Psoas muscle (tissue), 8 donors: ENCODE measurements at places on chromosomes 1 and 21. TPM values are rescaled to one million over a fixed set of nuclear protein-coding genes. Genes with fewer than 3 reads are reported as not detected.

- no peak for DNase-seq
- peaks cover 13% of the 10 kb centered on the region for H3K36me3 ChIP-seq
- H3K4me1 ChIP-seq, result peaks cover 13% of the 10 kb centered on the region
- no peak overlapping the region for H3K27ac ChIP-seq
- no peak overlapping the region for H3K4me3 ChIP-seq
- no peaks in the 10 kb centered on the region for H3K27me3 ChIP-seq
These were observed 5.3 kb upstream of the DENND4B start for GRCh38 chr1:153951801-153952200.

DNA sequence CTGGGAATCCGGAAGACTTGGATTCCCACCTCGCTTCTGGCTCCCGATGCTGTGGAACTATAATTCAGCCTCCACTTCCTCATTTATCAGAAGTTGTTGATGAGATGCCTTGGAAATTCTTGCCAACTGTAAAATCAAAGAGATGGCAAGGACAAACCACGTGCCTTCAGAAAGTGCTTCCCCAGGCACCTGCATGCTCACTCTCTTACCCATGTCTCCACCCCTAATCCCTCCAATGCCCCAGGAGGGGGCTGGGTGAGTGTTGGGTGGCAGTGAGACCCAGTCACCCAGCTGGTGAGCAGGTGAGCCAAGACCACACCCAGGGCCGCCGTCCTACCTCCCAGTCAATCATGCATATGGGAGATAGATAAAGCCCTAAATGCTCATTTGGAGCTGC, 160.8 kb downstream of the PSMG1 start:
- H3K36me3 ChIP-seq, result no peaks in the 10 kb centered on the region
- H3K4me3 ChIP-seq, result no peak overlapping the region
- DNase-seq, result no peak
- peak overlapping the region; percentile 66 for H3K27ac ChIP-seq
- H3K27me3 ChIP-seq, result no peaks in the 10 kb centered on the region
- H3K4me1 ChIP-seq, result peaks cover 15% of the 10 kb centered on the region

GRCh38 chr1:165828103-165828668, 772 bp downstream of the UCK2 start:
- H3K4me3 ChIP-seq, result peak overlapping the region; percentile 93
- DNase-seq, result peak; percentile 65
- H3K27ac ChIP-seq, result peak overlapping the region; percentile 93
- no peaks in the 10 kb centered on the region for H3K36me3 ChIP-seq

GRCh38 chr1:2443277-2444137, 31.1 kb upstream of the PEX10 start:
- no peak overlapping the region for H3K4me3 ChIP-seq
- no peak for DNase-seq
- H3K36me3 ChIP-seq, result no peaks in the 10 kb centered on the region
- H3K4me1 ChIP-seq, result peaks cover 3% of the 10 kb centered on the region

GRCh38 chr1:48939042-48939441, 162.4 kb upstream of the BEND5 start:
- no peaks in the 10 kb centered on the region for H3K36me3 ChIP-seq
- no peaks in the 10 kb centered on the region for H3K4me1 ChIP-seq
- H3K4me3 ChIP-seq, result no peak overlapping the region

DNA sequence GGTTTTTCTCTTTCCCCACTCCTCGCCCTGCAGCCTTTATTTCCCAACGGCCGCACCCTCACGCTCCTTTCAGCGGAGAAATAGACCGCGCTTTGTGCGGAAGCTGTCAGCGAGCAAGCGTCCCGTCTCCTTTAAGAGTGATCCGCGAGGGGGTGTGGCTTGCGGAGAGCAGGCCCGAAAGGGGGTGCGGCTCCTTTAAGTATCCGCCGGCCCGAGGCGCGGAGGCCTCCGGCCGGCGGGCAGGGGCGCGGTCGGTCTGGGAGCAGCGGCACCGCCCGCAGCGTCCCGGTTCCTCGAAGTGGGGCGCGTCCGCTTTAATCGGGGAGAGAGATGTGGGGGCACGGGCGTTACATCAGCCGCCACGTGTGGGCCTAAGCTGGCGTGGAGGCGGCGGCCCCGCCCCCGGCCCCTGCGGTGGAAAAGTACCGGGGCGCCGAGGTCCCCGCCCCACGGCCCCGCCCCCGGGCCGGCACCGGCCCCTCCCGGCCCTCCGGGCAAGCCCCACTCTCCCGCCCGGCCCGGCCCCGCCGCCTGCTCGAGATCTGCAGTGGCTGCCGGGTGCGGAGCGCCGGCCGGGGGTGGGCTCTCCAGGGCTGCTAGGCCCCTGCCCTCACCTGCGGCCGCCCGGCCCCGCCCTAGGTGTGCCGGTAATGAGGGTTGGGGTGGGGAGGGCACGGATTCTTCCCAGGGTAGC, 1.2 kb downstream of the SLC6A9 start:
- no peaks in the 10 kb centered on the region for H3K27me3 ChIP-seq
- H3K4me3 ChIP-seq, result peak overlapping the region; percentile 88
- peak; percentile 93 for DNase-seq
- no peaks in the 10 kb centered on the region for H3K36me3 ChIP-seq

GRCh38 chr1:242692988-242693387, 168.5 kb upstream of the PLD5 start:
- H3K4me3 ChIP-seq, result no peak overlapping the region
- H3K36me3 ChIP-seq, result no peaks in the 10 kb centered on the region
- H3K4me1 ChIP-seq, result no peaks in the 10 kb centered on the region
- H3K27ac ChIP-seq, result no peak overlapping the region
- no peaks in the 10 kb centered on the region for H3K27me3 ChIP-seq

DNA sequence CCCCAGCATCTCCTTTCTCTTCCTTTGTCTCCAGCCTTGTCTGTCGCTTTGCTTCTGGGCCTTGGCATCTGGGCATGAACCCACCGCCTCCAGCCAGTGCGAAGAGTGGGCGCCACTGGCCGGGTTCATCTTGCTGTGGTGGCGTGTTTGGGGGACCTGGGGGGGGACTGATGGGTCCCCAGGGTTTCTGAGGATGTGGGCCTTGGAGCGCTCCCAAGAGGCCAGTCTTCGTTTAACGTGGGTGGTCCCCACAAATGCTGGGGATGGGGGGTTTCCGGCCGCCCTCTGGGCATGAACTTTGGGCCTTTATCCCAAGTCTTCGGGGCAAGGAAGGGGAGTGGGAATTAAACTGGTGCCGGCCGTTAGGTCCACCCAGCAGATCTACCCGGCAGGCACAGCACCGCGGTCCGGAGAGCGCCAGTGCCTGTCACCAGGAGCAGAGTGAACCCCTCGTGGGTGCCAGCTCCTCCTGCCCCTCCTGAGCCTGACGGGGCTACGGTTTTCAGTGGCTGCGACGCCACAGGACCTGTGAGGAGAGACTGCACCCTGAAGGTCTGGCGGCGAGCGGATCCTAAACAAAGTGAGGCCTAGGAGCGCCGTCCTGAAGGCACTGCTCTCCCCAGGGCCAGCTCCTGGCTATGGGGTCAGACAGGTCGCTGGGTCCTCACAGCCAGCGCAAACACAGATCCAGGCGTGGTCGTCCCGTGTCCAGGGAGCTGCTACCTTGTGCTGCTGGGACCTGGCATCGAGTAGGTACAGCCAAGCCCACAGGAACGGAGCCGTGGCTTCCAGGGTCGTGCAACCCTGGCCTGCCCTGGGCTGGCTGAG, 12.1 kb upstream of the C1orf174 start:
- no peak overlapping the region for H3K27ac ChIP-seq
- H3K4me1 ChIP-seq, result no peaks in the 10 kb centered on the region
- H3K27me3 ChIP-seq, result no peaks in the 10 kb centered on the region

- H3K4me1 ChIP-seq, result peaks cover 50% of the 10 kb centered on the region
- H3K36me3 ChIP-seq, result no peaks in the 10 kb centered on the region
- no peak for DNase-seq
- H3K27me3 ChIP-seq, result no peaks in the 10 kb centered on the region
- H3K4me3 ChIP-seq, result peak overlapping the region; percentile 92
- peak overlapping the region; percentile 95 for H3K27ac ChIP-seq
These were observed 1.1 kb downstream of the INKA2 start for GRCh38 chr1:111738133-111738435.

GRCh38 chr1:116722016-116722838, 32.0 kb upstream of the CD2 start:
- H3K27me3 ChIP-seq, result no peaks in the 10 kb centered on the region
- H3K27ac ChIP-seq, result no peak overlapping the region
- H3K4me3 ChIP-seq, result no peak overlapping the region
- no peak for DNase-seq

- DNase-seq, result no peak
- H3K27me3 ChIP-seq, result no peaks in the 10 kb centered on the region
- no peak overlapping the region for H3K27ac ChIP-seq
- H3K36me3 ChIP-seq, result peaks cover 1% of the 10 kb centered on the region
- no peaks in the 10 kb centered on the region for H3K4me1 ChIP-seq
These were observed 45.3 kb downstream of the EIF2D start for GRCh38 chr1:206566999-206567398.

DNA sequence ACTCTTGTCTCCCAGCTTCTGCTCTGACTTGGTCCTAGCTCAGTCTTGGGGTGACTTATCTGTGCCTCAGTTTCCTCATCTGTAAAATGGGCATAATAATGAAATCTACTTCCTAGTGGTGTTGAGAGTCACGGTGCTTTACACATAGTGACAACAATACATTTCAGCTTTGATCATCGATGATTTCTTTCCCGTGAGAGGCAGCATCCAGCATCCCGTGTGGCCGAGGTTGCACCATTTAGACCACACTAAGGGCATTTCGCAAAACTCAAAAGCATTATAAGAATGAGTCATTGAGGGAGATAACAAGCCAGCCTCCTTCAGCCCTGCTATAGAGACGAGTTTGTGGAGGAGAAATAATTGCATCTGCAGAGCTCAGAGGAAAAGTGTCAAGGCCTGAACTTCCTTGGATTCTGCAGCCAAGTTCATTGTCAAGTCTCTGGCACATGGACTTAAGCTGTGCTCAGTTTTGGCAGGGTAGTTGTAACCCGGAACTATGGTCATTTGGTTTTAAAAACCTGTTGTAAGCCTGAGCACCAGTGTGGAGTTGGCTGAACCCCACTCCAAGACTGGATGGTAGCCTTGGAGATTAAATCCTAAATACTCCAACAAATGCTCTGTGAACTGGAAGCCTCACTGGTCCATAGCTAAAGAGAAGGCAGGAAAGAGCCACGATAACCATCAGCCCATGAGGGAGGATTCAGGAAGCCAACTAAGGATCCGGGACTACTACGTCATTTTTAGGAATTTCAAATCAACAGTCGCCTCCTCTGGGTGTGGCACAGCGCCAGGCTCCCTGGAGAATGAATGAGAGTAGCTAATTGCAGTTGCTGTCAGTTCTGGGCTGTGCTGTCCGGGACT, 64.2 kb downstream of the TCP10L start:
- H3K36me3 ChIP-seq, result no peaks in the 10 kb centered on the region
- no peak overlapping the region for H3K4me3 ChIP-seq

Gene FCER1G
- 3.3 TPM for total RNA-seq

Gene DPT
- total RNA-seq, result 39.4 TPM

Gene RIT1
- 16.9 TPM for total RNA-seq

Gene CA6
- total RNA-seq, result not detected

Gene TEDDM1
- not detected for total RNA-seq

Gene PGLYRP4
- not detected for total RNA-seq

Gene NCF2
- 2.6 TPM for total RNA-seq

Gene PDZK1IP1
- 0.52 TPM for total RNA-seq

Gene PTGS2
- 0.25 TPM for total RNA-seq

Gene NR5A2
- 0.84 TPM for total RNA-seq

Gene LYPD8
- not detected for total RNA-seq

Gene NTNG1
- total RNA-seq, result not detected

Gene MROH7
- total RNA-seq, result 1.1 TPM
